Panc1 (cell line): ENCODE measurements at places on chromosomes 3 and 15.

GRCh38 chr3:161489395-161489794 lies 7.2 kb upstream of the OTOL1 start:
- no peak for DNase-seq

DNA sequence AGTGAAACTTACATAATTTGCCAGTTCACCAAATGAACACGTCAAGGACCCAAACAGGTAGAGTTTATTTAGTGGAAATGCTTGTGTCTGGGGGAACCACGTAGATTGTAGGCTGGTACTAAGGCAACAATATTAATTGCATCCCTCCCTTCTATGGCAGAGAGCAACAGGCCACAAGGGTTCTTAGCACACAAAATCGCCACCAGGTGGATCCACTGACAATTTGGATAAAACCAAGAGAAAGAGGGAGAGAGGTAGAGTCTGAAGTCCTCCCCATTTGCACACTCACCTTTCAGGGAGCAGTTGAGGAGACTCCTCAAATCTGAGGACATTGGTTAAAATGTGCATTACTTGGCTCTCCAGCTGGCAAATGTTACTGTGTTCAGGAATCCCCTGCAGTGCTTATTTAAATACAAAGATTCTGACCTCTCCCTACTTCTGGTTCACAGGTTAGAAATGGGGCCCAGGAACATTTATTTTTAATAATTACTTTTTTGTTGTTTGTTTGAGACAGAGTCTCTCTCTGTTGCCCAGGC lies 181.0 kb upstream of the FEZF2 start:
- DNase-seq, result no peak

GRCh38 chr3:196501316-196502044 lies 2.1 kb downstream of the RNF168 start:
- no peak for DNase-seq

DNA sequence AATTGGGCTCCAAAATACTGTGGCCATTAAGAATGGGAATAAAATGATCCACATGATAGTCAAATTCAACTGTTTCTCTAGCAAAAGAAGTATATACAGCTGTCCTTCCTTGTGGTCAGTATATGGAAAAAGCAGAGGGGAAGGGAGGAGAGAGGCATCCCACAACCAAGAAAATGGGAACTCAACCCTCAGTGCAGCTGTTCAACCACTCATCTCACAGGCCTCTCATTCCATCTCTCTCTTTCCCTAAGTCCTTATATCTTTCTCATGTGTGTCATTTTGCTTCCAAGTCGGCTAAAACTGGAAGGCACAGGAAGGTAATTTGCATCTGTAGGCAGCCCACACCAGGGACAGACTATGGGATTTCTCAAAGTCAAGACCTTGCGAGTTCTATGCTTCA lies 27.5 kb downstream of the AVEN start:
- DNase-seq, result no peak

GRCh38 chr3:124924741-124925140 lies 9.8 kb downstream of the MUC13 start:
- DNase-seq, result no peak

GRCh38 chr15:28098766-28099554 lies at the start of gene OCA2:
Gene OCA2 (minus strand): TSS chr15:28099315. CDS start chr15:28081874, 17,441 bp downstream.
- no peak for DNase-seq

DNA sequence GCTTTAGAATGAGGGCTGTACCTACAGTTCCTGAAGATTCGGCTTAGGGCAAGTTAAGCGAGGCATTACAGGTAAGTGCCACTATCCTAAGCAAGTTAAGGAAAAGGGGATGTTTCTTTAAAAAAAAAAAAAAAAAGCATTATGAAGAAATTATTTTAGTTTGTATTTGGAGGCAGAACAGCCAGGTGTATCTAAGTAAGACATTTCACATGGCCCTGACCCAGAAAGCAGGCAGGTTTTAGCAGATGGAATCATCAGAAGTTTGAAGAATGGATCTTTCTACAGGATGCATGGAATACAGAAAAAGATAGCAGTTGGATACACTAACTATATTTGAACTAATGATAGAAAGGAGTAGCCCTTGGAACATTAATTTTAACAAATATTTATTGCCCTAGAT lies 105.6 kb downstream of the OSBPL10 start:
- DNase-seq, result no peak

- DNase-seq, result no peak
Measured at GRCh38 chr15:52417957-52418356, 110.7 kb downstream of the MYO5A start.

DNA sequence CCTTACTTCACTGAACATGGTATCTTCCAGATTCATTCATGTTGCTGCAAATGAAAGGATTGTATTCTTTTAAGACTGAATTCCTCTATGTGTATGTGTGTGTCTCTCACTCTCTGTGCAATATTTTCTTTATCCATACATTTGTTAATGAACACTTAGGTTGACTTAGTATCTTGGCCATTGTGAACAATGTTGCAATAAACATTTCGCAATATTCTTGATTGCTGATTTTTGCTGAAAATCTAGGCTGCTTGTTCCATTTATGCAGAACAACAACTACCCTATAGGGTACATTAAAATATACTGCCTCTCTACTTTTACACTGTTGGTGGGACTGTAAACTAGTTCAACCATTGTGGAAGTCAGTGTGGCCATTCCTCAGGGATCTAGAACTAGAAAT lies 732.4 kb downstream of the CADM2 start:
- no peak for DNase-seq

DNA sequence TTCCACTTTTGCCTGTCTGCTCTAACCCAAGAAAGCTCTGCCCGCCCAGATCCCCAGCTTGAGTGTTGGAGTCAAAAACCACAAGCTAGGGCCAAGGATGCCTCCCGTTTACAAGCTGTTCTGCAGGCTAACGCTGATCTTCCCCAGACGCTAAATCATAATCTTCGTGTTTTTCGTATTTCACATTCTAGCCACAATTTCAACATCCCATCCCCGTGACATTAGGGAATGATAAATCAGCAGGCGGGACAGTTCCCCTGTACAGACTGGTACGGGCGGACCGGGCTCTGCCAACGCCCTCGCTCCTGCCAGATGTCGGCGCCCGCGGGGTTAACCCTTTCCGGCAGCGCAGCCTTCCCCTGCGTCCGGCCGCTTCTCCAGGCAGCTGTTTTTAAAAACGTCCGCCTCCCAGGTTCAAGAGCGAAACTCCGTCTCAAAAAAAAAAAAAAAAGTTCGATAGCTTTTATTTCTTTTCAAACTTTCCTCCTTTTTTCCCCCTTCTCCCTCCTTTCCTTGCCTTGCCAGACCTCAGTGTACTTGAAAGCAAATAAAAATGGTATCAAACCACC lies 81.0 kb upstream of the BNC1 start:
- no peak for DNase-seq

- DNase-seq, result no peak
Measured at GRCh38 chr3:59866076-59866475, 816.3 kb upstream of the CFAP20DC start.

- no peak for DNase-seq
Measured at GRCh38 chr15:60316961-60317360, 80.8 kb downstream of the ANXA2 start.

DNA sequence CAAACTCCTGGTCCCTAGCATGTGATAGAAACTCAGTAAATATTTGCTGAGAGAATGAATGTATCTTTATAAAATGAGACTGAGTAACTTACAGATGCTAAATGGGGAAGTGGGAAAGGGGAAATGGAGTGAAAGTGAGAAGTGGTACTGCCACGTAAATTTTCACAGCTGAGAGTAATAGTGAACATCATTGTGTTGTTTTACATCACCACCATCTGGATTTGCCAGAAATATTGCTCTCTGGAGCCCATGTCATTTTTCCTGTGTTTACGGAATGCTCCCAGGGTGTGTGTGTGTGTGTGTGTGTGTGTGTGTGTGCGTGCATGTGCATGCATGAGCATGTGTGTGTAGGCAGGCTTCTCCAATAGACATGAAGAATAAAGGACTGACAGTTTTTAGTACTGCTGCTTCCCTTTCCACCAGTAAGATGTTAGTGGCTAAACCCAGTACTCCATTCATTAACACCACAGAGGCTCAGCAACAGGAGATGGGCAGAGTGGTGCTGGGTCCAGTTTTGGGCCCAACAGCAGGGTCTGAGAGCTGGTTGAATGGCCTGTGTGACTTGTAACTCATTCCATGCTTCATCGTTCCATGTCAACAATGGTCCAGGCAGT lies 57.3 kb downstream of the DIPK2A start:
- DNase-seq, result no peak

DNA sequence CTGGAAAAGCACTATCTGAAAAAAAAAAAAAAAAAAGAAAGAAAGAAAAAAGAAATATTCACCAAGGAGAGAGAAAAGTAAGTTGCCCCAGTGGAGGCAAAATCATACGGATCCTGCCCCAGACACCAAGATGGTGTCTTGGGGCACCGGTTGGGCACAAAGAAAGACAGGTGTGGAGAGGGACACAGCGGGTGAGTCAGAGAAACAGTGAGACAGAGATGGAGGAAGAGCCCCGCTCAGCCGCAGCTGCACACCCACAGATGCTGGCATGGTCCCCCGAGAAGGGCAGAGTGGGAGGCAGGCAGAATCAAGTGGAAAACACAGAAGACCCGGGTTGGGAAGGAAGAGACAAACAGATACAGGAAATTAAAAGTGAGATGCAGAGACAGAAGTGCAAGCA lies 129.7 kb upstream of the SMAD3 start:
- no peak for DNase-seq

- no peak for DNase-seq
Measured at GRCh38 chr3:37902674-37903073, 41.0 kb downstream of the CTDSPL start.

- no peak for DNase-seq
Measured at GRCh38 chr3:30811151-30811795, 83.2 kb downstream of the GADL1 start.

- no peak for DNase-seq
Measured at GRCh38 chr3:122898298-122898697, 103.4 kb downstream of the SLC49A4 start.

DNA sequence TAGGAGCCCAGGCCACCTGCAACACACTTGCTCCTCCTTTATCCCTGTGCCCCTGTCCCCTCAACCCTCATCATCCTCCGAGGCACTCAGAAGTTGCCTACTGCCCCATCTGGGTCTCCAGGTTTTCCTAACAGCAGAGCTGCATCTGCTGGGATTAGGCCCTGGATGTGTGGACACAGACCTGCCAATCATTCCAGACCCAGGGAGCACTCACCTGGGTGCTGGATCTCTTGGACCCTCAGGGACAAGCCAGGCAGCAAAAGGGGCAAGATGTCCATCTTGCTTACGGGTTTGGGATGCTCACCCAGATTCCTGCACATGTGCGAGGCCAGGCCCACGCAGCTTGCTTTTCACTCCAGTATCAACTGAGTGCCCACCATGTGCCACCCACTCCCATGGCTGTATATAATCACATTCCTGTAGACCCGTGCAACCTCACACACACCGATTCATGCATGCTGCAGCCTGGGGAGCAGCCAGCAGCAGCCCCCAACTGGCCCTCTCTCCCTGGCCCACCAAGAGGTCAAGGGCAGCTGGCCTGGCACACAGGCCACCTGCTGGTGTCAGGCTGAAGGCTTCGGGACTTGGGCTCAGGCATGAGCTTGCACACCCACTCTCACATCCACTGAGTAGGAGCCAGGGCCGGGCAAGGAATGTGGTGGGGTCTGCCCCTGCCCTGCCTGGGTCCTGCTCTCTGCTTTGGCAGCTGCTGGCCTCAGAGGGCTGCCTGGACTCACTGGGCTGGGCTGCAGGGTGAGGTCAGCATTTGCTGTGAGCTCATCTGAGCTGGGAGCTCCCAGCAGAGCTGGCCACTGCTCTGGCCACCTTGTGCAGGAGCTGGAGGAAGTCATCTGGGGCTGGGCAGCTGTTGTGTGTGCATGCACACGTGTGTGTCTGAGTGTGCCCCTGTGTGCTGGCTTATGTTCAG lies 14.9 kb downstream of the PRKCD start:
- no peak for DNase-seq

DNA sequence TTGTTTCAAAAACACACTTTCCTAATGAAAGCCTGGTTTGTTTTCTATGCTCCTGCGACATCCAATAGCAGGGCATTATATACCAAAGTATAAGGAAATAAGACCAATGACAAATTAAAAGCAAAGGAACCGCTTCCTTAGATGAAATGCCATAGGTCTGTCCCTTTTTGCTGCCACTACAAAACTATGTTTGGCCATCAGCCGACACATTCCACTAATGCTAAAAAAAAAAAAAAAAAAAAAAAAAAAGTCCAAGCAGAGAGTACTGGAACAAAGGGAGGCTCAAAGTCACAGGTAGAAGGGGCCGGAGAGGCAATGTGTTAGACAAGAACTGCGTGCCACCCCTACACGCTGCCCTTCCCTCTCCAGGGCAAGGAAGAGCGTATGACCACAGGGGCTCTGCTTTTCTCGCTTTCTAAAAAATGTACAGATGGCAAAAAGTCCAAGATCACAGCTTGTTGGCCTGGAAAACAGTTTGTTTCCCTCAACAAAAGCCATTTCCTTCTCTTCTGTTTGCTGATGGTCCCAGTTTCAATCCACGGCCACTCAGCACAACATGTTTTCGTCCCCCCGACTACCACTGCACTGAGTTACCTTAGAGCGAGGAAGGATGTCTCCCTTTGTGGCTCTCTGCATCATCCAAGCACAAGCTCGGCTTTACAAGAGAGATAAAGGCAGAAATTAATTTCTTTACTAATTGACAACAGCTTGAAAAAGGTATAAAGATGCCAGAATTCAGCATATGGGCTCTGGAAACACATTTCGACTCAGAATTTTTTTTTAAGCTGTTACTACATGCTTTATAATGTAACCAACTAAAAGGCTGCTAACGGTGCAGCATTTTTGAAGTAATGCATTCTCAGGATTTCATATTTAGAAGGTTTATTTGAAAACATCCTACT lies 70.8 kb downstream of the ABTB1 start:
- DNase-seq, result no peak

- no peak for DNase-seq
Measured at GRCh38 chr3:111173328-111173900, 101.8 kb downstream of the NECTIN3 start.

GRCh38 chr3:38027466-38028465 lies 1.7 kb downstream of the PLCD1 start:
- no peak for DNase-seq

DNA sequence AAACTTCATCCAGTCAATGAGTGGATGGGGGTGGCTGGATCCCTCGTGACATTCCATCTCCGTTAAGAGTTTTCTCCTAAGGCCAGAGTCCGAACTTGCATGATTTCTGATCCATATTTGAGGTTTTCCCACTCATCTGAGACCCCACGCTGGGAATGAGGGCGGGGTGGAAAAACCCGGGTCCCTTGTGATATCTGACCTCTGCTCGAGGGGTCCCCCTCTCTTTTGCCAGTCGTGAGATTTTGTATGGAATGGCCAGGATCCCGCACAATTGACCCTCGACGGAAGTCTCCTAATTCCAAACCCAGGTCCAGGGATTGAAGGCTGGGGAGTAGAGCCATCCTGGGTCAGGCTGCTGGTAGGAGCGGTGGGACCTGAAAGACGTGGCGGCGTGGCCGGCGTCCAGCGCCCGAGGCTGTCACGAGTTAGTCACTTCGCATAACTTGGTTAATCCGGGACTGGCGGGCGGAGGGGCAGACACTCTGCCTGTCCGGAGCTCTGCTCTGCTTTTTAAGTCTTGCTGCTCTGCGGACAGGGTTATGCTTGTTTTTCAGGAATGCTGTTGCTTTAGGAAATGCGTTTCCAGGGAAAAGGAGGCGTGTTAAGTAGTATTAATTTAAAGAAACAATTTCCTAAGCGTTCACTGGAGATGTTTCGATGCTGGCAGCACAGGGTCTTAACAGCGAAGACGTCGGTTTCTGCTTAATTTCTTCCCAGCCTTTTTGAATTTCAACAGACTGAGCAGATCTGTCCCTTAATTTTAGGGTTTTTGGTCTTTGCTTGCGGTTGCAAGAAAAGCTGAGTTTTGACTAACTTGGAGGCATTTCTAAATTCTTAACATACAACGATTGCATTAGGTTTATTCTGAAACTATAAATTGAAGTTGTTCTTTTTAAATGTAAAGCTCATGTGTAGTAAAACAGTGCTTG lies 69.7 kb upstream of the LRRFIP2 start:
- DNase-seq, result no peak
